ENCODE measurements at places on chromosomes 4 and X.

DNA sequence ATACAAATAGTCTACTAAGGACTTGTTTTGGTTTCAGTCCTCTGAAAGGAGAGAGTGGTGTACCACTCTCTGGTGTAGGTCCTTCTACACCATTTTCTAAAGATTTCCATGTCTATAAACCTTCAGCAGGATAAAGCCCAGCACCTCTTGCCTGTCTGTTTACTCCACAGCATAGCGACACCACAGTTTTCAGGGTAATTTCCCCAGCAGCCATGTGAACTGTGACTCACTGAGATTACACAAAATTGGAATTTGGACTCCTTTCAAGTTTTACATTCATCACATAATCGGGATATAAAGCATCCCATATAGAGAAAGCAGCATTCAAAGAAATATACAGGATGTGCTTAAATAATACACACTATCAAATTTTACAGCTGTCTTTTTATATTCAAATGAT is 229.6 kb downstream of the PRDM5 start:
- no peak for DNase-seq

DNA sequence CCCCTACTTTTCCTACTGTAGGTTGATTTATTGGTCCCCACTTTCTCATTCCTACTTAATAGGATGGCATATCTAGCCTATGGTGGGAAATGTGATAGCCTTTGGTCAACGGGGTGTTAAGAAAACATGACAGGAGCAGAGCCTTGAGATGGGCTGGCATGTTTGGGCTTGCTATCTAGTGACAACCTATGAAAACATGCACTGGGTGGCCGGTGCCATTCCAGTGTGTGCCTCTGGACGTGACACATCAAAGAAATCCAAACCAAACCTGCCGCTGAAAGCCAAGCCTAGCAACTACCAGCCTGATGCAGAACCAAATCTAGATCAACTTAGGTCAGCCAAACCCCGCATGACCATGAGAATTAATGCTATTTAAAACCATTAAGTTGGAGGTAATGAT is 317.6 kb downstream of the DMD start:
- DNase-seq, result no peak

GRCh38 chr4:124426279-124426678 is 286.3 kb downstream of the ANKRD50 start:
- no peak for DNase-seq

DNA sequence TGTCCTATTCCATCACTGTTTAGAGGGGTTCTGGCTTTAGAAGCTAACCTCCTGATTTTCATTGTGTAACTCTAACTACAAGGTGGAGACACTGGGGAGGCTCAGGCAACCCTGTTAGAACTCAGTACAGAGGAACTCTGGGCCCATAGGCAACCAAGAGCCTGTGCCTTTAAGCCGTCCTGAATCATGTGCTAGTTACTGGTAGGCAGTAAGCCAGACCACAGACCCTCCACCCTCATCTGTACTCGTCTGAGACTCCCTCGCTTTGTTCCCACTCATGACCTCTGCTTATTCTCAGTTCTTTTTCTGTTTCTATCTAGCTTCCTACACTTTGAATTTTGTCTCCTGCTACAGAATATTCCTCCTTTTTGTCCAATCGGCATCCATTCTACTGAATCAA is 31.4 kb downstream of the TBC1D1 start:
- DNase-seq, result no peak

DNA sequence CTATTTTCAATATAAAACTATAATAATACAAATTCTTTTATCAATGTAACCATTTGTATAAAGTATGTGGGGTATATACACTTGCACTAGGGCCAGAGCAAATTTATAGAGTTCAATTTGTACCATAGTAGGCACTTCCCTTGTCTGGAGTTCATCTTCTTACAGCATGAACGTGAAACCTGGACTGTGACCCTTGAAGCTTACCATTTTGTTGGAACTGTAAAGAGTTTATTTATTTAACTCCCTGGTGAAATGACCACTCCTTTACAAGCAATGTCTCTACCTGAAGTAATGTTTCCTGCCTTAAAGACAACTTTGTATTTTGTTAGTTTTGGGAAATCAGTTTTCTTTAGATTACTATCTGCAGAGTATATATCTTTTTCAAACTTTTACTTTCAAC is 188.2 kb downstream of the ARAP2 start:
- no peak for DNase-seq

- no peak for DNase-seq
Measured at GRCh38 chrX:37686369-37686995, 891 bp downstream of the XK start.

DNA sequence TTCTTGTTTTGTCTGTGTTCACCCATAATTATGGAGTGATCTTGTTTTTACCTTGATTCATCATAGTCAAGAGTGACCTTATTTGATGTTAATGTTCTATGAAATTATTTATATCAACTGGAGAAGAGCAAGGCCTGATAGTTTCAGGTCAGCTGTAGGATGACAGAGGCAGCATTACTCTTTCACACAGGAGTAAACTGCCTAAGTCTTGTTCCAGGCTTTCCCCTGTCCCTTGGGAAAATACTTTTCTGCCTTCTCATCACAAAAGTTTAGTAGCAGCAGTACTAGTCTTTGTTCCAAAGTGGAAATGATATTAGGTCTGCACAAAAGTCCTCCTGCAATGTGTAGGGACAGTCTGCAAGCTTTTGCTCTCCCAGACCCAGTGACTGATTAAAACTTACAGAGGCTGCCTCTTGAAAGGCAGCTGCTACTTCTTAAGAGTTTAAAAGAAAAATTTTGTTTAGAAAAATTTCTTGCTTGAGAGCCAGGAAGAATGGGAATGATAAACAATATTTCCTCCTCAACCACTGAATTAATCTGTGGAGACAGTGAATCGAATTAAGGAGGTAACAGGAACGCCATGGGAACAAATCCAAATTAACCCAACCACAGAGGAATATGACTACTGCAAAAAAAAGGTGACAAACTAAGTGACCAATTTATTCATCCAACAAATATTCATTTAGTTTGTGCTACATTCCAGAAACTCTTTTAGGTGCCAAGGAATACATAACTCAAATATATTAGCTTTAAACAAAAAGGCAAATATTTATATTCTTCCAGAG is 991.4 kb upstream of the PABPC4L start:
- no peak for DNase-seq

GRCh38 chr4:7335344-7336066 is 99.2 kb downstream of the PSAPL1 start:
- DNase-seq, result peak; percentile 15

DNA sequence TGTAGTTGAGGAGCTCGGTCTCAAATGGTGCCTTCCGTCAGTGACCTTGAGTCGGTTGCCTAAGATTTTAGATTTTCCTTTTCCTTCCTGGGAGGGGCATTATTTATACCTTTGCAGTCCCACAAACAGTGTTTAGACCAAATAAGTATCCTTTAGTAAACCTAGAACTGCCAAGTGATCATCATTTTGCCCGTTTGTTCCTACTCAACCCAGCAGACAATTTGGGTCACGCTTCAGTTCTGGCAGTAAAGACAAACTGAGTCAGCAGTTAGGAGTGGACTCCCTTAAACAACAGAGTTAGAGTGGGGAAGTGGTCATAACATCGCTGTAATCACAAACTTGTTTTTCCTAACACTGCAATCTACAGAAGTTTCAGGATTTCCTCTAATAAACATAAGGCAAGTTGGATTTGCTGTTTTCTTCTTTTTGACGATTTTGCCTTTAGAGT is 777 bp upstream of the WDFY3 start:
- DNase-seq, result no peak

DNA sequence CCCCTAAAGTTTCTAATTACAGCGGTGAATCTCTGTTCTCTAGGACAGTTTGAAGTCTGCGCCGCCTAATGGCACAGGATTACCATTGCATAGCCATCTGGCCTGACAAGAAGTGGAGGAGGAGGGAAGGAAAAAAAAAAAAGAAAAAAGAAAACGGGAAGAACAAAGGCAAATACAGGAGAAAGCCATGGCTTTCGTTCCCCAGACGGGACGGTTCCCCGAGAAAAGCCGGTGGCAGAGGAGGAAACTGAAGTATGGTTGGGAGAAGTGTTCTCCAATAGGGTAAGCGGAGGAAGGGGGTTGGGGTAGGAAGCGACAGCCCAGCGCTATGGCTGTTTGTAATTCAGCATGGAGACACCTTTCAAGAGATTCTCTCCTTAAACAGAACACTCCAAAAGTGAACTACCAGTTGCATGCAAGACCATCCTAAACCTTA is 80.8 kb downstream of the HMGN5 start:
- DNase-seq, result no peak

DNA sequence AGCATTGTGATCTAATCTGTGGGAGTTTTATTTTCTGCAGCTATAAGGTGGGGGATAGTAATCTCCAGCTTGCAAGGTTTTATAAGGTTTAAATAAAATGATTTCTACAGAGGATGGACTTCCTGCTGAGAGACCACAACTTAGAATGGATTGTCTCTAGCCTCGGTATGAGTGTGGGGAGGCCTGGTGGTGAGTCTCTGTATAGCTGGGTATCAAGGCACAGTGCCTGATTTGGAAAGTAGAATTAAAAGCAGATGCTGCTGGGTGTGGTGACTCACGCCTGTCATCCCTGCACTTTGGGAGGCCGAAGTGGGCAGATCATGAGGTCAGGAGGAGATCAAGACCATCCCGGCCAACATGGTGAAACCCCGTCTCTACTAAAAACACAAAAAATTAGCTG is 162.0 kb upstream of the GATB start:
- no peak for DNase-seq

- no peak for DNase-seq
Measured at GRCh38 chrX:121598356-121598755, 550.9 kb downstream of the GLUD2 start.

GRCh38 chr4:3836406-3836755 is 70.2 kb downstream of the ADRA2C start:
- DNase-seq, result no peak

DNA sequence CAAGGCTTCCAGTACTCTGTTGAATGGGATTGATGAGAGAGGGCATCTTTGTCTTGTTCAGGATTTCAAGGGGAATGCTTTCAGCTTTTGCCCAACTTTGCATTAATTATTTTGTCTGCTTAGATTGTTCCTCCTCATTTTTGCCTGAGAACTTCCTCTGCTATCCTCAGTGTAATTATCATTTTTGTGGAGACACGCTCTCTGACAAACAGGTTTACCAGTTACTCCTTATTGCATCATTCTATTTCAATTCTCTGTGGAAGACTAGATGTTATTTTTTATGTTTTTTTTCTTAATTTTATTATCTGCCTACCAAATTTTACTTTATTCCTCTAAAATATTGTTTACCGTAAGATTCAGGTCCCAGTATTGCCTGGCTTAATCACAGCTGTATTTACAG is 349.2 kb downstream of the ADGRL3 start:
- DNase-seq, result no peak

DNA sequence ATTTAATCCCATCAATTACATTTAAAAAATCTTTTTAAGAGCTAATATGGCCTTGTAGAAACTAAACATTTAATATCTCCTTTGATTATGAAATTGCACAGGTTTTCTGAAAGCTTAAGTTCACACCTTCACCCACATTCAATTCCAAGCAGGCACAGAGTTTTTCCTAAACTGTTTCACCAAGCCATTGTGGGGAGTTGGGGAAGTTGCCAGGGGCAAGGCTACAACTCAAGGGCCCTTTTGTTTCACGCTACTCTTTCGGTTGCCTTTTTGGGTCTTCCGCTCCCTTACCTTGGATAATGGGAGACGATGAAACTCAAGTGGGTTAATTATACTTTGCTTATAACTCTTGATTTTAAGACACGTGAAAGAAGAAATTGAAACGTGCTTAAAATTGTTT is 33.3 kb downstream of the APBB2 start:
- DNase-seq, result no peak

DNA sequence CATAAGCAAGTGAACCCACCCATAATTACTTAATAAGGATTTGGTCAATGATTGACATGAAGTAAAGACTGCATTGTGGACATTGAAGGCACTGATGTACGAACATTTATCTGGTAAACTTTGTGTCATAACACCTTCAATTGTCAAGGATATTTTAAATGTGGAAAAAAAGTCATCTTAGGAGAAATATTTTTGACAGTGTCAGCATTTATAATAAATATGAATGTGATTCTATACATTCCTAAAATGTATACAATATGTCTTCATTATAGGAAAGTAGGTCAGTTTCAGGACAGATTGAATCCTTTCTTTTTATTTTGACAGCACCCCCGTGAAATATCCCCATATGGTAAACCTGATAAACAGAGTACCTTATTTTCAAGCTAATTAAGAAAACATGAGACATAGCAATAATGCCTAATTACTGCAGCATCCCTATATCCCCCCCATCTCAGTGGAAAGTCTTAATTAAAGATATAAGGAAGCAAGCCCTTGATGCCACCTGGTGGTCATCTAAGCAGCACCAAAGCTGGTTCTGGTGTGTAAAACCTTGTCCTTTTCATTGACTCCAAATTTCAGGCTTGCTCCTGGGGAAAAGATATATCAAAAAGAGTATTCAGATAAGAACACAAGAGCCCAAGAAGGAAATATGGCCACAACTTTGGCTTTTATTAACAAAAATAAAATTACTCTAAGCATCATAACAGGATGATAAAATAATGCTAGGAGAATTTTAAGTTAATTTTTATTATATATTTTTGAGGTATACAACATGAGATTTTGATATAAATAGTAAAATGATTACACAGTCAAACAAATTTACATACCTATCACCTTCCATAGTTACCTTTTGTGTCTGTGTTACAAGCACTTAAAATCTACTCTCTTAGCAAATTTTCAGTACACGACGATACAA is 379.7 kb downstream of the TLL1 start:
- DNase-seq, result no peak

- no peak for DNase-seq
Measured at GRCh38 chr4:153555730-153556434, 89.7 kb downstream of the TMEM131L start.

DNA sequence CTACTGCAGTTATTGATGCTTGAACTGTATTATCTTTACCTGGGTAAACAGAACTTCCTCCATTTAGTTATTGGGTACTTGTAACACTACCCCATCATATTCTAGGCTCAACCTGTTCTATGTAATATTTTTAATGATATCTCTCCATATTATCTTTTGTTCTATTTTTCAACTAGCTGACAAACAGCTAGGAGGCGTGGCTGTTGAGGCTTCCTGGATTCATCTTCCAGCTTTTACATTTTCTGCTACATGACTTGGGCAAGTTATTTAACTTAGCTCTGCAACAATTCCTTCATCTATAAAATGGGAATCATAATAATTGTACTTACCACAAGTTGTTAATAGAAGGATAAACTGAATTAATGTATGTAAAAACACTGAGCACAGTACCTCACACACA is 349.3 kb downstream of the PTTG2 start:
- DNase-seq, result no peak

- no peak for DNase-seq
Measured at GRCh38 chr4:117334451-117335188, 249.2 kb upstream of the TRAM1L1 start.

GRCh38 chr4:159017323-159018026 is 85.4 kb upstream of the RAPGEF2 start:
- no peak for DNase-seq
